Mesenchymal stem cell (in vitro differentiated cells and primary cell): ENCODE measurements at places on chromosomes 7 and 10.

GRCh38 chr7:6403907-6404306 lies 43.8 kb downstream of the DAGLB start:
- no peak for DNase-seq

DNA sequence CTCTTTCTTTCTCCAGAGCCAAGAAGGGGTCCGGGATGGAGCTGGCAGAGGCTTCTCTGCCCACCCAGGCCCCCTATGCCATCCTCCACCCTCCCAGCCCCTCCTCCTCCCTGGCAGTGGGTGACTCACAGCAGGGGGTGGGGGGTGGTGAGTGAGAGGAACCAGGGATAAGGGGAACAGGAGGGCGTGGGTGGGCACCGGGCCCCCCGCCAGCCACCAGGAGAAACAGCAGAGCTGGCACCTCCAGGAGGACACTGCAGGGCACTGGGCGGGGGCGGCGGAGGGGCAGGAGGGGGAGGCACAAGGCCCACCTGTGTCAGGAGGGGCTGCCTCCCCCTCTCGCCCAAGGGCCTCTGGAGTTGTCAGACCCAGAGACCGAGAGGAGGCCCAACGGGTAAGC lies 56.0 kb downstream of the CAMK2B start:
- no peak for DNase-seq

DNA sequence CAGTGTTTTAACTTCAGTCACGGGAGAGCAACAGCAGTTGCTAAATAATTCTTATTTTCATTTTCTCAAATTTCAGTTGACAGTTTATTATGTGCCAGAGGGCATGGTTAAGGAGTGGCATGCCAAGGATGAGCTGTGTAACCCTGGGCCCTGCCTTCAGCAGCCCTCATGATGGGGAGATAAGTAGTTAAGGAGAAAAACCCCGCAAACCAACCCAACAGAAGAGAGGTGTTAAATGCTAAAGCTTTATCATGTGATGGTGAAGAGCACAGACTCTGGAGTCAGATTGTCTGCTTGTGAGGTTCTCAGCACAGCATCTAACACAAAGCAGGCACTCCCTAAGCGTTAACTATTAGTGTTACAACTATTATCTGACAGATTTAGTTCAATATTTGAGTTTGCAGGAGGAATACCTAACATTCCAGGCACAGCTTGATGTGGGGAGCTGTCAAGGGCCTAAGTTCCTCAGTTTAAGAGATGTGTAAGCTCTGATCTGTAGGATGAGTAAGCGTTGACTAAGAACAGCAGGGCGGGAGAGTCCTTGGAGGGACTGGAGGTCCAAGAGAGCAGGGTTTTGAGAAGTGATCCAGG lies 29.6 kb downstream of the STAM start:
- peak; percentile 89 for DNase-seq

- DNase-seq = peak; percentile 26
Observed at GRCh38 chr10:14450041-14450491, 119.3 kb upstream of the FRMD4A start.

GRCh38 chr7:155734445-155734809 lies 77.8 kb downstream of the SHH start:
- DNase-seq = no peak

DNA sequence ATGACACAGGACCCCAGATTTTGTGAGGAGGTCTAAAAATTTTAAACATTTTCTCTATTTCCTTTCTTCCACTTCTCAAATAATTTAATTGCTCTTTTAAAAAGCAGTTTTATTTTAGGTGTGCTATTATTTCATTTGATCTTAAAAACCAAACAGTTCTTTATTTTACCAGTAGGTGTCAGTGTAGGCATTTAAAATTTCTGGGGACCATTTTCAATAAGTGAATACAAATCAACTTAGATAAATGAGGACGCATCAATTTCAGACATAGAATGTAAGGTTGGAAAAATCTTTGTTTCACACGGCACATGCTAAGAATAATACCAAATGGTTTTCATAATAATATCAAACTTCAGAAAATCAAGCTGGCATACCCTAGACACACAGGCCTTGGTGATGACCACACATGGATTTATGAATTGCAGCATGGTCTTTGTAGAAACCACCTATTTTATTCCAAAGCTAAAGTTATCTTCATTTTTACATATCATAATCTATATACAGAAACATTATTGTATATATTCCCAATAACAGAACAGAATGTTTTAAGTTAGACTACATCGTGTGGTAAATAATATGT lies 127.6 kb upstream of the SLC26A5 start:
- DNase-seq = peak; percentile 41

DNA sequence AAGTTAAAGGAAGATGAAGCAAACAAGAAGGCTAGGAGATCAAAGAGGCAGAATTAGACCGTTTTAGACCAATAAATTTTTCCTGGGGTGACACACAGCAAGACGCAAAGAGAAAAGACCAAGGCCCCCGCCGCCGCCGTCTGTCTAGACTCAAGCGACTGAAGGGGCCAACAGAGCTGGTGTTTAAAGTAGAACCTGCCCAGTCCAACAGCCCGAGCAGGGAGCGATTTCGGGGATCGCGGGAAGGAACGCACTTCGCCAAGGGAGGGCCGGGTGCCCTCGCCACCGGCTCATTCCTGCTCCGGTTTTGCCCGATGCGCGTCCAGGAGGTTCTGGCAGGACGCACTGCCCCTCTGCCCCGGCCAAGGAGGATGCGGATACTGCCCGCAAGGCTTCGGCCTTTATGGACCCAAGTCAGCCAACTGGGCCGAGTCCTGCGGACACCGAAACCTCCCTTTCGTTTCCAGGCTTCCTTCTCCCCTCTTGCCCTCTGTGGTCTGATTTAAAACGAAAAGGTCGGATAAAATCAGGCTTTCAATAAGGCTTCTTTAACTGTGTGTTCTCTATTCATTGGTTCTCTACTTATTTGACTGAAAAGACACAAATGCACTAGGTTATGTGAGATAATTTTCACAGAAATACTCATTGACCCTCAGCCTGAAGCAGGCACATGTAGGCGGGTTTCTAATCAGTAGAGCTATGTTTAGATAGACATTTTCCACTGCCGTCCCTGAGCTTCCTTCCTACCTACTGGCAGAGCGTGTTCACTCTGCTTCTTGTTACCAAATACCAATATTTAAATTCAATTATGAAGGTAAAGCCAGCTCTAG lies 2.2 kb upstream of the HOXA7 start:
- no peak for DNase-seq

GRCh38 chr10:45586028-45586824 lies 86.3 kb downstream of the ZFAND4 start:
- no peak for DNase-seq

- peak; percentile 13 for DNase-seq
Observed at GRCh38 chr10:121880895-121881294, 46.9 kb downstream of the ATE1 start.

- peak; percentile 32 for DNase-seq
Observed at GRCh38 chr7:22109761-22110160, 164.1 kb upstream of the CDCA7L start.

DNA sequence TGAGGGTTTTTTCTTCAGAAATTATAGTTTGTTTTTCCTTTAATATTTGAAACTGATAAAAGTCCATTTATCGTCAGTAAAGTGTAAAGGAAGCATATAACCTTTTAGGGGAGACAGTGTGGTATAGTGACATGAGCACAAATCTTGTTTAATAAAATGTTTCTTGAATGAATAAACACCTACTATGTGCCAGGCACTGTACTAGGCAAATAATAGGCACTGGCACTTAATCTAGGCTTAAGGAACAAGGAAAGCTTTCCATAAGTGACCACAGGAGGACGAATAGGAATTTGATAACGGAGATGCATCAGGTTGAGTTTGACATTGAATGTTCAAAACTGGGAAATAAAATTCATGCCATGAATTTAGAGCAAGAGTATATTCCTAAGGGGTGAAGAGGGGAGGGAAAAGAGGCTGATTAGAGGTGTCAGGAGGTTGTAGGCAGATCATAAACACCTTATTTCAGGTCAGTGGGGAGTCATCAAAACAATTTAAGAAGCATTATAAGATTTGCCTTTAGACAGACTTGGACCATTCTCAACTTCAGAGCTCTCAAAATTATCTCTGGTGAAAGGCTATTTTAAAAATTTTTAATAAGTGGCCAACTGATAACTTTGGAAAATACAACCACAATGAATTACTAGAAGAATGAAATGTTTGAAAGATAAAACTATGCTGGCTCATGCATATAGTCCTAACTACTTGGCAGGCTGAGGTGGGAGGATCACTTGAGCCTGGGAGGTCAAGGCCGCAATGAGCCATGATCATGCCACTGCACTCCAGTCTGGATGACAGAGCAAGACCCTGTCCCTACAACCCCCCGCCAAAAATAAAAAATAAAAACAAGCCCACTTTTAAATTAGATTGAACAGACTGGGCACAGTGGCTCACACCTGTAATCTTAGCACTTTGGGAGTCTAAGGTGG lies 22.4 kb downstream of the RALA start:
- DNase-seq = no peak

- no peak for DNase-seq
Observed at GRCh38 chr10:120282421-120282820, 174.6 kb upstream of the PLPP4 start.

GRCh38 chr7:101399759-101400158 lies 37.1 kb downstream of the COL26A1 start:
- DNase-seq = no peak

GRCh38 chr7:152884321-152884720 lies 124.8 kb downstream of the ACTR3B start:
- no peak for DNase-seq
